NCI-H2081 treated with DMSO at 0.1 percent for 48 hours (cell line): ENCODE measurements at places on chromosomes 4 and X.

DNA sequence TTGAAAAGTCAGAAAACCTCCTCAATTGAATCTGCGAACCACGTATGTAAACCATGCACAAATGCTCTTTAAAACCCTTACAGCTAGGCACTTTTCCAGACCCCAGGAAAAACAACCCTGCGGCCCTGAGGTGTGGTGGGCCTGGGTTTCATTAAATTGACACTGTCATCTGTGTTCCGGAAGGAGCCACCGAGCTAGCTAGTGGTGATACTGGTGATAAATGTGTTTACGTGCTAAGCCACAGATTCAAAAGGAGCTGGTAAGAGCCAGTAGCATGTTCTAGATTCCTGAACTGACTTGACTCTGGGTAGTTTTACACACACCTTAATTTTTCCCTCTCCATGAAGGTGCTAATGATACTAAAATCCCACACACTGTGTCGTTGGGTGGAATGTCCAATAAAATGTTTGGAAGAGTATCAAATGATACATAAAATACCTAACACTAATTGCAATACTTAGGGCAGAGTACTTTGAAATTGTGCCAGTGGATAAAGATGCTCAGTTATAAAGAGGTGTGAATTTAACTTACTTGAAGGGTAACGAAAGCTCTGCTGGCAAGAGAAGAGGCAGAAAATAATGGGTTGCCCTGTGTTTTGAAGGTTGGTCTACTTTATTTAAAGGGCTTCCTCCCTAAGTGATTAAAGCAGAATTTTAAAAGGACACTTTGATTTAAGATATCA, 8.5 kb downstream of the SMS start:
- DNase-seq, result no peak

GRCh38 chr4:8058031-8058479, 100.6 kb downstream of the ABLIM2 start:
- DNase-seq, result no peak

GRCh38 chr4:176031922-176032321, 33.7 kb upstream of the WDR17 start:
- DNase-seq, result no peak

GRCh38 chr4:141676087-141676670, 39.8 kb downstream of the IL15 start:
- no peak for DNase-seq

DNA sequence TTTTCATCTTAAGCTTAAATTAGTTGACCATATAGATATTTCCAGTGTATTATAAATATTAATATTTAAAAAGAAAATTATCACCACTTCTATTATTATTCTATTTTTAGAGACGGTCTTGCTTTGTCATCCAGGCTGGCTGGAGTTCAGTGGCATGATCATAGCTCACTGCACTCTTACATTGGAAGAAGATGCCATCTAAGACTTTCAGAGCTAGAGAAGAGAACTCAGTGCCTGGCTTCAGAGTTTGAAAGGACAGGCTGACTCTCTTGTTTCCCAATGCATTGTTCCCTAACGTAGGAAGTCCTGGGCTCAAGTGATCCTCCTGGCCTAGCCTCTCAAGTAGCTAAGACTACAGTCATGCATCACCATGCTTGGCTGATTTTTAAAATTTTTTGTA, 75.9 kb downstream of the FIP1L1 start:
- no peak for DNase-seq

DNA sequence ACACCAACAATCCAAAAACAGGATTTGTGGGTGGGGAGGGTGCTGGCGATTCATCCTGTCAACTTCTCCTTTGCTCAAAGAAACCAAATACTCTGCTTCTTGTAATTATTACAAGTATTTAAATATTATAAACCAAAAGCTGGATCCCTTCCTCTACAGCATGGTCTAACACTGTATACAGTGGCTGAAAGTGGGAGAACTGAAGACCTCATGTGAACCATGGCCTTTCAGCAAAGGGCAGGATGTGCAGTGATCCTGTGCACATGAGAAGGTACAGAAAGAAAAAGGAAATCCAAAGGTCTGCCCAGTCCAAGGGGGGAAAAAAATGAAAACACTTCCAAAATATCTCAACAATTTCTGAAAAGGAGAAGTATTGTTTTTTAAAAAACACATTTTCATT, 5.3 kb upstream of the CXorf38 start:
- no peak for DNase-seq

DNA sequence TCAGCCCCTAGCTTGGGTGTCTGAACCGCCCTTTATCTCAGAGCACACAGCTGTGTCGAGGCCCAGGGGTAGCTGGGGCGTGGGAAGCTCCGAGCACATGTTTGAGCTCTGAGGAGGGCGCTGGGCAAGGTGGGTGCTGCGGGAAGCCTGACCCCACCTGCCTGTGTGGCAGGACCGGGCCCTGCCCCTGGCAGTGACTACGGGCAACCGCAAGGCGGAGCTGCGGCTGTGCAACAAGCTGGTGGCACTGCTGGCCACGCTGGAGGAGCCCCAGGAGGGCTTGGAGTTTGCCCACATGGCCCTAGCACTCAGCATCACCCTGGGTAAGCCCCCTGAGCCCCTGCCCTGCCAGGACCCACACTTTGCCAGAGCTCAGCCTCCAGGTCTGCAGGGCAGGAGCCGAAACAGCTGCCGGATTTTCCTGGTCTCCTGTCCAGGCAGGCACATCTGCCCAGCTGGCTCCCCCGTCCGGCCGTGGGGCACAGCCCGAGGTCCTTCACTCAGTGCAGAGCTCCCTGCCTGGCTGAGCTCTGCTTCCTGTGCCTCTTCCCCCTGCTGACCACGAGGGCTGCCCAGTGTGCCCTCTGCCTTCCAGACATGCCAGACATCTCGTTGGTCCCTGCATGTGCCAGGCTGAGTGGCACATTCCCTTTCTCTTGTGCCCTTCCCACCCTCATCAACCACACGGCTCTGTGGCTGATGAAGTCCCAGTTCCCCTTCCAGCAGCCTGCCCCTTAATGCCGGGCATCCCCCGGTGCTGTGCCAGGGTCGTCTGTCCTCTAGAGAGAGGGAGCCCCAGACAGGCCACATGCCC, 33.2 kb upstream of the HTRA3 start:
- DNase-seq, result no peak

DNA sequence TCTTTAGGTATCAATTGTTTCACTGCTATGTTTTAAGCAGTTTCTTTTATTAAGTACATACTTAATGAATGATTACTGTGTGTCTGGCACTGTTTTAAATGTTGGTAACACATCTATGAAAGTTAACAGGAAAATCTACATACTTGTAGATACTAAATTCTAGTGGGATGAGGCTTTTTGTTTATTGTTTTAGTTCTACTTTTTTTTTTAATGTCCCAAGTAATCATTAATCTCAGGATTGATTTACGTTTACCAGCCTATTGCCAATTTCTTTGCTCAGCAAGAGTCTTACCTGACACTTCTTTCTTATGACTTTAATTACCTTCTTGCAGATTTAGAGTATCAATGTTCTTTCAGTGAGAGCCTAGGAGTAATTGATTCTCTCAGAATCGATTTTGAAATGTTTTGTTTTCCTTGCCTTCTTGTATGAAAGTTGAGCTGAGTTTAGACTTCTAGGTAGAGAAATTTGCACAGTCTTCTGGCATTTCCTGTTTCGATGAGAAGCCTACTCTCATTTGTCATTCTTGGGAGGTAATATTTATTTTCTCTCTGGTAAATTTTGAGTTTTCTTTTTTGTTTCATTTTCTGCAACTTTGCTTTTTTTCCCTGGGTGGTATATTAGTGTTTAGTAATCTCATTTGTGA, 235.2 kb upstream of the ANKRD50 start:
- DNase-seq, result no peak

- DNase-seq, result no peak
These were observed 59.3 kb downstream of the PSAPL1 start for GRCh38 chr4:7375427-7375826.

DNA sequence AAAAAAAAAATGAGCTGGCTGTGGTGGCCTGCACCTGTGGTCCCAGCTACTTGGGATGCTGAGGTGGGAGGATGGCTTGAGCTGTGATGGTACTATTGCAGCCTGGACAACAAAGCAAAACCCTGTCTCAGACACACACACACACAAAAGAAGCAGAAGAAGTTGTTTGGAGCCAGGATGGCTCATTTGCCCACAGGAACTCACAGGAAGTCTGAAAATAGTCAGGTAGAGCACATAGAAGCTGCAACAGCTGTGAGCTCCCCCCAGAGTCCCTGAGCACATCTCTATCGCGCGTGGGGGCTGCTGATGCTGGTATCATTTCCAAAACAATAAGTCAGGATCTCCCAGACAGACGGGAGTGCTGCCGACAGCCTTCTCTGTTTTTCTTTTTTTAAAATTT, 13.4 kb upstream of the DHRSX start:
- DNase-seq, result no peak

DNA sequence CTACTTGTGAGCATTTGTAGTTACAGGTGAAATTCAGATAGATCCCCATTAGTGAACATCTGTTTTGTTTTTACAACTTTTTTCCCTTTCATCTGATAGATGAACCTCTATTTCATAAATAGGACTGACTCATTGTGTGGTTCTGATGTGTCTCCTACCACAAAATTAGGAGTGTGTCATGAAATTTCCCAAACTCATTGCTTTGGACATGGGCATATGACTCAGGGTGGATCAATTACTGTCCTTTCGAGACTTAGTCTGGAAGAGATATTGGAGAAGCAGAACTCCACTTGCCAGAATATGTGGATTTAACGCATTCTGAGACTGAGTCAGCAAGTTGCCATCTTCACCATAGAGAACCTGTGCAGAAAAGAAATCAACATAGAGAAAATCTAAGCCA, 53.5 kb upstream of the PCDH10 start:
- no peak for DNase-seq

DNA sequence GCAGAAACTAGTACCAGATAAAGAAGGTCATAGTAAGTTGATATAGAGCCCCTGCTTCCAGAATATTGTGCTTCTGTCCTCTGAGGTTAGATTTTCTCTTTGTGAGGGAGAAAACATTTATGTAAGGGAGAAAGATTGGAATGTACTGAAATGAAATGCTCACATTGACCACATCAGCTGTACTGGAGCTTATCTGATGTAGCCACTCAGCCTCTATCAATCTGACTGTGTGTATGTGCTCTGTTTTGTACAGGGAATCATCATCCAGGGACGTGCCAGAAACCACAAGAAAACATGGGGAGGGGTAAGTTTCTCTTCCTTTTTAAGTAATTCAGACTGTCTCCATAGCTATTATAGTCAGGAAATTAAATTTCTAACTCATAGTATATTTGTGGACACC, 56.8 kb downstream of the PRRG1 start:
- DNase-seq, result no peak

DNA sequence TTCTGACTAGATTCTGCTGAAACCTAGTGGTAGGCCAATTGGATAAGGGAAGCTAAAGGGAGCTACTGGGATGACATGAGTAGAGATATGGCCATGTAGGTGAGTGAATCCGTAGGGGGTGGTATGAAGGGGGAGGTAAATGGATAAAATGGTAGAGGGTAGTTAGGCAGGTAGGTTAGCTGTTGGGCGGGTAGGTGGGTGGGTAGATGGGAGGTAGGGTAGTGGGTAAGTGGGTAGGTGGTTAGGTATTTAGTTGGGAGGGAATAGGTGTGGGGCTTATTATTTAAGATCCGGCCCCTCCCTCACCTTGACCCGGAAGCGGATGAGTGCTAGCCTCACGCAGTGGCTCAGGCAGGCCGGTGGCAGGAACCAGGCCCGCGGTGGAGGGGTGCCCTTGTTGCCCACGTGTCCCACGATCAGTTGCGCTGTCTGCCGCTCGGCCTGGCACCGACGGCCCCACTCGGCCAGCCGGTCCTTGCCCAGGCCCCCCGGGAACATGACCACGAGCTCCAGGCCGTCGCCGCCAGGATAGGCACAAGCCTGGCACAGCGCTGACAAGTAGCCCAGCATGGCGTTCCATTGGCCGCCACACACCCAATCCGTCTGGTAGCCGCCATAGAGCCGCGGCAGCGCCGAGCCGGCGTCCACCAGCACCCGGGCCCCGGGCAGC, 725 bp downstream of the FAM120C start:
- no peak for DNase-seq

GRCh38 chr4:140675599-140676231, 80.5 kb downstream of the TBC1D9 start:
- no peak for DNase-seq

- DNase-seq, result no peak
These were observed 187.0 kb downstream of the BMPR1B start for GRCh38 chr4:94944726-94945125.

DNA sequence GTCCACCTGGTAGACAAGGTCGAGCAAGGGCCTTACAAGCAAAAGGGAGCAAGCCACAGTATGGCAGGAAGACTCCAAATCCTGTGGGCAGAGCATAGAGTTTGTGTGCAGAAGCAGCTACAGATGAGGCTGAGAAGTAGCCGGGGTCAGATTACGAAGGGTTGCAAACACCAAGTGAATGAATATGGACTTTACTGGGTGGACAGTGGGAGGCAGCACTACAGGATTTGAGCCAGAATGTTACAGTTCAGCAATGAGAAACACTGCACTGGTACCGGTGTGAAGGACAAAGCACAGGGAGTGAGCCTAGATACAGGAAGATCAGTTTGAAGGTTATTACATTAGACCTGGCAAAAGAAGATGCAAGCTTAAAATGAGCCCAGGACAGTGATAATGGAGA, 46.1 kb upstream of the HOPX start:
- no peak for DNase-seq

- no peak for DNase-seq
These were observed 115.8 kb upstream of the SHISA3 start for GRCh38 chr4:42281324-42282020.
